ENCODE measurements at places on chromosomes 4 and X.

DNA sequence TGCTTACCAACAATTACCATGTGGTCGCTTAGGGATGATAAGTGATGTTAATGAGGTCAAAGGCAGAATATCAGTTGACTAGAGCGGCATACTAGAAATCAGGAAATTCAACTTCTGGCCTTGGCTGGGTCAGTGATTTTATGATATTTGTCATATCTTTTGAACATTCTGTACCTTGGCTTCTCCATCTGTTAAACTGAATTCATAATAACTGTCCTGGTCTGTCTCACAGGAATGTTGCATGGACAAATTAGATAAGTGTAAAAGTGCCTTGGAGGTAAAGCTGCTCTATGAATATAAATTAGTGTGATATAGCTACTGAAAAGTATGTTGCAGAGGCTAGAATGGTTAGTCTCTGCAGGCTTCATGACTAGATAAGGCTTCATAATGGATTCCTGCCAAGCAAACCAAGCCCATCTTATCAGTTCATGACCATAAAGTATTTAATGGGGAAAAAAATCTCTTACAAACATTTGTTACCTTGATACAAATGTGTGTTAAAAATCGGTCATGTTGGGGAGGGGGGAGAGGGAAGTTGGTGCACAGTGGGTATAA is 104.6 kb upstream of the BMPR1B start:
- no peak for DNase-seq

GRCh38 chr4:137558951-137559350 is 26.7 kb upstream of the PCDH18 start:
- DNase-seq: no peak

DNA sequence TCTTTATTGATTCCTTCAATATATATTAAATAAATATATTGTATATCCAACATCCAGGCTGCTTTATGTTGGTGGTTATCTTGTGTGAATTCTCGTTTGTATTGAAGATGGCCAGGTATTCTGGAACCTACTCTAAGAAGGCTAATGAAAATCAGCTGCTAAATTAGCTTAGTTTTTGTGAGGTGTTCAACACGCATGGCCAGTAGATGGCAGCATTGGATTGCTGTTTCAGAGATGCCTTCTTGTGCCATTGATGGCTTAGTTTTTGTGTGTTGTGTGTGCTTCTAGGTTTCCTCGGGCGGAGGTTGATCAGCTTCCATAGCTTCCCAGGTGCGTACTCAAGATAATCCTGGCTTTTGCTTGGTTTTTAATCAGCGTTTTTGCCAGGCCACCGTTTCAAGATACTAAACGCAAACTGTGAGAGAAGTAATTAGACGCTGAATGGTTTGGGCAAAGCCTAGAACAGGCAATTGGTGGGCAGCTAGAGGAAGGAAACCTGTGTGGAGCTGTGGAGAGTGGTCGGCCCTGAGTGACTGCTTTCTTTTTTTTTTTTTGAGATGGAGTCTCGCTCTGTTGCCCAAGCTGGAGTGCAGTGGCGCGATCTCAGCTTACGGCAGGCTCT is 15.1 kb downstream of the NOCT start:
- DNase-seq: peak; percentile 82

DNA sequence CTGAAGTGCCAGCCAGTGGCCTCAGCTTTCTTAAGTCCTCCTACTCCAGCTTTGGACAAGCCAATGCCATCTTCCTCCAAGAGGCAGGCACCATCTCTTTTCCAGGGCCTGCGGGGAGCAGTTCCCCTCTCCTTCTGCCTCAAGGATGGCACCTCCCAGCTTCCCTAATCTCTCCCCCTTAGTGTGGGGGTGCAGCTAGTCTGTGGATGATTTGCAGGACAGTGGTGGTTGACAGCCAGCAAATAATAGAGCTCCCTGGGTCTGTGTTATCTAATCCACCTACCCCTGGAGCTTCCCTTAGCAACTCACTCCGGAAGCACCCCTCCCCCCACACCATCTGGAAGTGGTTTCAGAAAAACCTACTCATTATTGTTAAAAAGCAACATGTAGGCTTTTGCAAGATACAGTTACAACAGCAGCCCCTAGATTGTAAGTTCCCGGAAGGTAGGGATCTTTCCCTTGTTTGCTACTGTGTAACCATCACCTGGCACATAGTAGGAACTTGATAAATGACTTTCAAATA is 247.1 kb downstream of the BCOR start:
- DNase-seq: no peak

- peak; percentile 93 for DNase-seq
These were observed 82.9 kb downstream of the STOX2 start for GRCh38 chr4:183987987-183988392.

DNA sequence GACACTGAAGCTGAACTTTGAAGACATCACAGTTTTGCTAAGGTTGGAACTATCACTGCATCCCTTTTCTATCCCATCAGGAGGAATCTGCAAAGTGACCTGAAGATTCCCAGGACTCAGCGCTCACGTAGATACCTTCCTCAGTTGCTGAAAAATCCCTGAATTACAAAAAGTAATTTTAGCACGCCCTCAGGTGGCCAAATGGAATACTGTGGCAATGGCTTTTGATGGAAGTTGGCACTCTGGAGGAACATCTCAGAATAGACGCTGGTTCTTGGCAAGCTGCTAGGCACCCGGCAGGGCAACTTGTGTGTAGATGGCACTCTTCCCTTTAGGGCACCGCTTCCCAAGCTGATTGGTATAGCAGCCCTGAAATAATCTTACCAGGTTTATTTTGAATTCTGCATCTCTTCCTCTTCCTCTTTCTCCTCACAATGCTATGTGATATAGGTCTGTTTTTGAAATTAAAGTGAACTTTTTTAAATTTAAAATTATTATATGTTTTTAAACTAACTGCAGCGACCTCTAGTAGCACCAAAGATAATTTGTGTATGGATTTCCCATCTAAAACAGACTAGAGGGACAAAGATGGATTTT is 16.3 kb upstream of the ESX1 start:
- no peak for DNase-seq

GRCh38 chr4:164482758-164483157 is 271.2 kb upstream of the SMIM31 start:
- DNase-seq: no peak

DNA sequence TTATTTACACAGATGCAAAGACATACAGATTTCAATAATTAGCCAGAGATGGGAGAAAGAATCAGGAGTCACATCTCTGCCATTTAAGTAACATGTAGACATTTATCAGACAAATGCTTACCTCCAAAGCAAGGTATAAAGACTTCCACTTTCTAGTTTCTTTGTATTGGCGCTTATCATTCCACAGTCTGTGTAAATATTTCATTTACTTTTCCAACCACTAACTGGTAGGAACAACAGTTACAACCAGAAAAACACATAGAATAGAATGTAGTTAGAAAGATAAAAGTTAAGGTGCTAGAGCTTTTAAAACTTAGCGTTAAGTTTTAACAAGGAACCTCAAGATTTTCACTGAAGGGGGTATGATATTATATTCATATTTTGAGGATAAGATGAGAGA is 40.9 kb upstream of the UGT2B4 start:
- DNase-seq: no peak

GRCh38 chr4:57065730-57066482 is 44.3 kb downstream of the IGFBP7 start:
- DNase-seq: no peak

- no peak for DNase-seq
These were observed 117.2 kb downstream of the GASK1B start for GRCh38 chr4:158055668-158056067.

GRCh38 chrX:96447161-96447560 is 237.5 kb upstream of the DIAPH2 start:
- DNase-seq: no peak

DNA sequence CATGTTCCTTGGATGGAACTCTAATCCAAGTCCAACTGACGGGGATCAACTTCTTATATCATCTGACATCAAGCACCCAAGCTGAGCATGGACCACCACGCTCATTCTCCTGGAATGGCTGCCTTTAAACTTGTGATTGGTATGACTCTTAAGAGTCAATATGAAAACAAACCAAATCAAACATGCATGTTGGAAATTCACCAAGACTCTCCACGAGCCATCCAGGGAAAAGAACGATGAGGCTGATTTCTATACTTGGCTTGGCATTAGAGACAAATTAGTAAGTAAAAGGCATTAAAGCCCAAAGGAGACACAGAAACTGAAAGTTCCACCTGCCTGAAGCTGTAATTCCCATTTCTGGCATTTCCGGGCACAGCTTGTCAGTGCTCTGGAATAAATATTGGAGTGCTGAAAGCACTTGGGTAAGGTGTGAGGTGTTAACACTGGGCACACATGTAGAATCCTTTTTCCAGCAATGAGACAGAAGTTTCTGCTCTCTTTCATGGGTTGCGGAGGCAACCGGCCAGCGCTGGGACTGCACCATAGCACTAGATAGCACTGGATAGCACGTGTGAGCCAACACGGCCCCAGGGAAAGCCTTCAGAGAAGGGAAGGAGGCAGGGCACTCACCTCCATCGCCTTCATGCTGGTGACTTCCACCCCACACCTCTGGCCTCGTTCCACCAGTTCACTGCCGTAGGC is 42.1 kb upstream of the CENPU start:
- no peak for DNase-seq

- DNase-seq: no peak
These were observed 2250.0 kb upstream of the AGA start for GRCh38 chr4:179692222-179692621.

GRCh38 chrX:83529950-83530349 is 21.9 kb downstream of the POU3F4 start:
- DNase-seq: no peak

GRCh38 chrX:99798936-99799335 is 611.1 kb downstream of the PCDH19 start:
- DNase-seq: no peak

- DNase-seq: no peak
These were observed 1047.7 kb upstream of the GRID2 start for GRCh38 chr4:91256043-91256442.
